ENCODE measurements at places on chromosomes 2 and 18.

DNA sequence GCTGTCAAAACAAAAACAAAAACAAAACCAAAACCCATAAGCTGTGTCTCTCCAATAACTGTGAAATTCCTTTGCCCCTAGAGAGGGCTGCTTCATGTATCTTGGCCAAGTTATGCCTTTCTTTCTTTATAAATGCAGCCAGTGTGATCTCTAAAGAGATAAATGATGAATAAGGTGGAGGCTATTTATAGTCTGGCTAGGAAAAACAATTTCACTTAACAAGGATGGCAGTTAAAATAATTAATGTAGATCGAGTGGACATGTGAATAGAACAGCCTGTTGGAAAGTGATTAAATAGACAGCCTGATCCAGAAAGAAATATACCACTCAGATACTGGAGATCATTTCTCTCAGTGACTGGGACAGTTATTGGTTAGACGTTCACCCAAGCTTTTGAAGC, 1666.9 kb upstream of the CELF4 start:
- no peak for DNase-seq

DNA sequence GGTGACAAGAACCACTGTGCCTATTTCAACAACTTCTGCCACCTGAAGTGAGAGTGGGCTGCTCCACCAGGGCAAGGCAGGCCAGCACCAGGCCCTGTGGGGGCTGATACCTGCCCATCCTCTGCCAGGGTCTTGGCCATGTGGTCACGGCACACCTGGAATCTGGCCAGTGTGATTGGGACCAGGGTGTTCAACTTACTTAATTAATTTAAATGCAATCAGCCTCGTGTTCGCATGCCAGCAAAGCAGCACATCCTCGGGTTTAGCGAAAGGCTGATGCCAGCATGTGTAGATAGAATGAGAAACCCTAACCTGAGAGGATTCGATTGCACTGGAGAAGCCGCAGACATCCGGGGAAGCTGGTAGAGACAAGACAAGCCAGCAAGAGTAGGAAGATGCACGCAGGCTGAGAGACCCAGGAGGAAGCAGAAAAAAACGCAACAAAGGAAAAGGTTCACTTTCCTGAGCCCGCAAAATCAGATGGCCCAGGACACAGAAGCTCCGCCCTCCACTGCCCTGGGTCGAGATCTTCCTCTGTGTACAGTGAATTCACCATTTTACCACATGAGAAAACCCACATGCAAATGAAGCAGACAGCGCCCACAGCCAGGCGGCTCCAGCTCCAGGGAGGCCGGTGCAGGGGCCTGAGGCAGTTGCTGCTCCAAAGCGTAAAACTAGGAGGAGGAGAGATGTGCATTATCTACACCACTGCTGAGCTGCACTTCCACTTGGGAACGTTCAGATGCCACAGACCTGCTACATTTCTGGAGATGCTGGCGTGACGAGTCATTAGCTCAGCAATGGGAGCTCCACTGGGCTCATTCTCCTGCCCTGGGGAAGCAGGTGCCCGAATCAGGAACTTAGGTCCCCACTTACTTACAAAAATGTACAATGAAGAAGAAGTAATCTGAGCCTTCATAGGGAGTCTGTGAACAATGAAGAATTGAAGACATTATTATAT, 92.1 kb downstream of the TMEM18 start:
- DNase-seq, result peak; percentile 40

- DNase-seq, result no peak
Observed at GRCh38 chr2:190976521-190976920, 37.5 kb downstream of the STAT1 start.

DNA sequence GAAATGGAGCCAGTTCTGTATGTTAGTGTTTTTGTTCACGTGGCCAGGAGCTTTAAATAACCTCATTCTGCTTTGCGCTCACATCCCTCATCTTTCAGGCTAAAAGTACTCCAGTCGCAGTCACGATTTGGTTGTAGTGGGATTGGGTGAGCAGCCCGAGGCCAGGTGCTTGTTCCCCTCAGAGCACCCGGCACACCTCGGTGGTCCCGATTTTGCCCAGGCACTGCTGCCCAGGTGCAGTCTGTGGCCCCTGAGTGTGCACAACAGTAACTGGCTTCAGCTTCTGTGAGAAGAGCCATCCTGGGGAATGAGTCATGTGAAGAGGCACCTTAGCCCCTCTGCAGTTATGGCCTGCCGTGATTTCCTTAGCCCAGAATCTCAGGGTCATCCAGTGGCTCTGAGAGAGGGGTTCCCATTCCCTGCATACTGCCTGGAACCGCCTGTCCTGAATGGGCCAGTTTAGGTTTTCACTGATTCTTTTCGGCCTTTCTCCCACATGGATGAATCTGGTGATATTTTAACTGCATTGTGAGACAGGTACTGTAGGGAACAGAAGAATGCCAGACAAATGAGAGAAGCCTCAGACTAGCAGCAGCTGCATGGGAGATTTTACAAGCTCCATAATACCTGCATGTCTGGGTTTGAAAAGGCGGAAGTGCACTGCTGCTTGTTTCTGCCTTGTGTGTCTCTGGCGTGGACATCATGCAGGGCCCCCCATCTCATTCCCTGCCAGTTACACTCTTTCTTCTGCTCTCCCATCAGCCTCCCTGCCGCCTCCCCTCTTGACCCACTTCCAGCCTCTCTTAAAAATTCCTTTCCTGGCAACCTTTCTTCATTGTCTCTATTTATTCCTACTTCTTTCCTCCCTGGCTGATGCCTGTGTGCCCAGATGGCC, 33.5 kb downstream of the IMPA2 start:
- DNase-seq, result no peak

GRCh38 chr2:67456428-67456827, 59.3 kb downstream of the ETAA1 start:
- DNase-seq, result no peak

DNA sequence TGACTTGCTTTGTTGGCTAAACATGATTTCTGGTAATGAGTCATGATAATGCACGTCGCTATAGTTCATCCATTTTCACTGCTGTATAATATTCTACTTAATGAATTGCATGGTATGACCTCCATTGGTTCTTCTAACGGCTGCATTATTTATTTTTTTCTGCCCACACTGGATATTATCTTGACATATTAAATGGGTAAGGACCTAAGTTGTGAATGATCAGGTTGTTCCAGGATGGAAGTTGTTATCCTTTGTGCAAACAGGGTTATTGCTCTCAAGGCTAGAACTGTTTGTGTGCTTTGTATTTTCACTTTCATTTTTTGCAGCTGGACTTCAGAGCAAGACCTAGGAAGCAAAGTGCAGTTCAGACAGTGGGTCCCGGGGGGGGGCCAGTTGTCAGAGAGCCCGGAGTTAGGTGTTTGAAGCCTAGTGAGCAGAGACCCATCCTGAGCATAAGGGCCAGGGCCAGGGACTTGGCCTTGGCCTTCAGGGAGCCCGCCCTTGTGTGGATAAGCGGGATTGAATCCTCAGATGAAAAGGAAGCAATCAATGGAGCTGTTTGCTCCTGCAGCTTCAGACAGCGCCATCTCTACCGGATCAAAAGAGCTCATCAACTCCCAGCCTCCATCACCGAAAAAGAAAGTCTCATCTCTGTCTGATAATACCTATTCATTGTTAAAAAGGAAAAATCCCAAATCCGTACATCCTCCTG, 48.2 kb downstream of the AGAP1 start:
- no peak for DNase-seq

DNA sequence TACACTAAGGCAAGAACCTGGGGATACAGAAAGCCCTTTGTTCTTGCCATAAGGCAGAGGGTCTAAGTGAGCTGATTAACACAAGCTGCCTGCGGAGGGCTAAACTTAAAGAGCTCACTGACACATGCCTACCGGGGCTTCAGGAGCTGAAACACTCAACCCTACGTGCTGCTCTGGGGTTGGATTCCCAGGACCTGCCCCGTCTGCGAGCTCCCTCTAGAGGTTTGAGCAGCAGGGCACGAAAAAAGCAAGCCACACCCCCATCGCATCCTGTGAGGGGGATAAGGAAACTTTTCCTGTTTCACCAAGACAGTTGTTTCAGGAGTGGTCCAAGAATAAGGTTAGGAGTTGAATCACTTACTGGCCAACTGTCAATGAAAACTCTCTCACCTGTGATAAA, 562.1 kb downstream of the TMX3 start:
- no peak for DNase-seq

All from activated T-cell treated with anti-CD3 and anti-CD28 coated beads, Interleukin-2, amount 50 U/mL, for 72 hours (primary cell).